ENCODE measurements at places on chromosomes 1 and 21.

DNA sequence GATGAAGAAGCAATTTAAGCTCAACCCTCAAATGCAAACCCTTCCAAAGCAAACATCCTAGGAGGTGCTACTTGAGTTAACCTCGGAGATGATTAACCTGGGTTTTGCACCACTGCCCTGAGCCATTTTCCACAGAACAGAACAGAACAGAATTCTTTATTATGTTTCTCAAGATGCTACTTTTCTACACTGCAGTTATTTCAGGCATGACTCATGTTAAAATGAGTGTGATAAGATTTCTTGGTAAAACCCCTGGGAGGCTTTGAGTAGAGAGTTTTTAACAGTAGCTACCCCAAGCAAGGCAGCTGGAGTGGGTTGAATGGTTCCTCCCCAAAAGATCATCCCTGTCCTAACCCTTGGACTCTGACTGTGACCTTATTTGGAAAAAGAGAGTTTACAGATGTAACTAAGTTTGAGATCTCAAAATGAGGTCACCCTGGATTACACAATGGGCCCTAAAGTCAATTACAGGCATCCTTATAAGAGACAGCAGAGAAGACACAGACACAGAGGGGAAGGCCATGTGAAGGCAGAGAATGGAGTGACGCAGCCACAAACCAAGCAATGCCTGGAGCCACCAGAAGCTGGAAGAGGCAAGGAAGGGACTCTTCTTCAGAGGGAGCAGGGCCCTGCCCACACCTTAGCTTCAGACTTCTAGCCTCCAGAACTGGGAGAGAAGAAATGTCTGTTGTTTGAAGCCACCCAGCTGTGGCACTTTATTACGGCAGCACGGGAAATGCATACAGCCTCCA, 153.4 kb downstream of the ETS2 start:
- DNase-seq: peak; percentile 87

- peak; percentile 5 for DNase-seq
These were observed 69.2 kb upstream of the ERG start for GRCh38 chr21:38567335-38567969.

DNA sequence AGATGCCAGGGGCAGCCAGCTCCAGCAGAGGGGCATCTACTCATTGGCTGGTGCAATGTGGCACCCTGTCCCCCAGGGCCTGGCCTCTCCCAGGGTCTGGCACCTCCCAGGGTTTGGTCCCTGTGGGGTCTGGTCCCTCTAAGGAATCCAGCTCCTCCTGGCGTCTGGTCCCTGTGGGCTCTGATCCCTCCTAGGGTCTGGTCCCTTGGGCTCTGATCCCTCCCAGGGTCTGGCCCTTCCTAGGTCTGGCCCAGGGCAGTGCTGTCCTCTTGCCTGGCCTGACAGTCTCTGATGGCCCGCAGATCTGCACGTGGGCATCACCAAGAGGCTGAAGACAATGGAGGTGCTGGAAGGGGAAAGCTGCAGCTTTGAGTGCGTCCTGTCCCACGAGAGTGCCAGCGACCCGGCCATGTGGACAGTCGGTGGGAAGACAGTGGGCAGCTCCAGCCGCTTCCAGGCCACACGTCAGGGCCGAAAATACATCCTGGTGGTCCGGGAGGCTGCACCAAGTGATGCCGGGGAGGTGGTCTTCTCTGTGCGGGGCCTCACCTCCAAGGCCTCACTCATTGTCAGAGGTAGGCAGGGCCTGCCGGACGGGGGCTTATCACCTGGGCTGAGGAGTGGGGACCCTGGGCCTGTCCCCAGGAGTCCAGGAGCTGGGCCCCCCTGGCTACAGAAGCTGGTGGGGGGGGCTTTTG, 73.9 kb downstream of the OBSCN start:
- DNase-seq: no peak

DNA sequence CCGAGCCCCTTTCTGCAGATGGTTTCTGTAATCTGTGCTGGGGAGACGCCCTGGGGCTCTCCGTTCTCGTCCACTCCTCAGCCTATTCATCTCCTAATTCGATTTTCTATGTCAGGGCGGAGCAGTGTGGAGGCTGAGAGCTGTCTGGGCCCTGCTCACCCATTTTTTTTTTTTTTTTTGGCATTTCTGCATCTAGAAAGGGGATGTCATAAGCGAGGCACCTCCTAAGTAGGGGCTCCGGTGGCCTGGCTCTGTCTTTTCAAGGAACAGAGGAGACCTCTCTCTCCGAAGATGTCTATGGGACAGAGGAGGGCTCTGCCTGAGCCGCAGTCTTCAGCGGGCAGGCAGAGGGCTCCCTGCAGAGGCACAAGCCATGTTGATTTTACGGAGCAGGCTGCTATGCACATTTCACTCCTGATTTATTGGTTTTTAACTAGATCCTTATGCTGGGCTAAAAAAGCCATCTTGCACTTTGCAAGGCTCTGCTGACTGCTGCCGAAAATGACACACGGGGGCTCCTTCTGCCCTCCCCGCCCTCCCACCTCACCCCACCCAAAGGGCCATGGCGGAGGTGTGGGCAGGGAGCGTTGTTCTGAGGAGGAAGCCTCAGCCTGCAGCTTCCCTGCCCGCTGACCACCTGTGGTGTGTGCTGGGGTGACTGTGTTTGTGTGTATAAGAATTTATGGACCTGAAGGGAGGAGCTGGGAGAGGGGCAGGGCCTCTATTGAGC, 71.0 kb downstream of the FOXD2 start:
- DNase-seq: peak; percentile 6

GRCh38 chr1:125065092-125065820, 3880.5 kb downstream of the SRGAP2C start:
- no peak for DNase-seq

- no peak for DNase-seq
These were observed 76.6 kb upstream of the ZNF644 start for GRCh38 chr1:91098299-91098906.

DNA sequence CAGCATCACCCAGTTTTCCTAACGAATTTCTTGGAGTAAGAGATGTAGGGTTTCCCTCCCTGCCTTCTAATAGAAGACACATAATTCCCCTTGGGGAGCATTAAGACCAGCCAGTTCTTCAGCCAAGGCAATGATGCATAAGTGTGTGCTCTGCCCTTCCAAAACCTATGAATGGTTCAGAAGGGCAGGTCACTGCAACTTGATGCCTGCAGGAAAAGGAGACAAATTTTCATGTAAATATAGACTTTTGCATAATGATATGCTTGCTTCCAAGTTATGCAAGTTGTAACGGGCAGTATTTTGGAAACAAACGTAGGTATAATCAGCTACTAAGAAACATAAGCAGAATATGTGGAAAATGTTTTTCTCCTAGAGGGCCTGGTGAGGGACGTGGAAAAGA, 31.6 kb downstream of the PTGS2 start:
- no peak for DNase-seq

- DNase-seq: no peak
These were observed 73.9 kb downstream of the LAMC2 start for GRCh38 chr1:183259924-183260323.

DNA sequence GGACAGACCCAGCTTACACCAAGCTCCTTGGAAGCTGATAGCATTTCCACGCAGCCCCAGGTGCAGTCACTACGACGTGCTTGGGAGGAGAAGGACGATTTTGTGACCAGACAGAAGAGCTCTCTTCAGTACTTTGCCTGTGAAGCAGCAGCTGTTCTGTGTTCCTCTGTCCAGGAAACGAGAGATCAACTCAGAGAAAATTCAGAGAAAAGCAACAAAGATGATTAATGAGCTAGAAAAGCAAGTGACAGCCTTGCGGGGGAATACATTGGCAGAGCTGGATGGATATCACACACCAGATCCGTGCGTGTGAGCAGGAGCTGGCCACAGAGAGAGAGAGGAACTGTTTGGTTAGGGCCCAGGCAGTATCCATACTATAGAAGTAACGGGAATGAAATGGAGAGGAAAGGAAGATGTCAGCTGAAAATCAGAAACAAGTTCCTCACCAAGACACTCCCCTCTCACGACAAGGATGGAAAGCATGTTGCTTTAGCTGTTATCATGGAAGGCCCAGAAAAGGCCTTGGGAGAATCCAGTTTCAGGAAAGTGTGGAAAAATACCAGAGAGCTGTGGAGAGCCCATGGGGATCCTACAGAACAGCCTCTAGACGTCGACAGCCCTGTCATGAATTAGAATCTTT, 106.2 kb downstream of the TOMM20 start:
- DNase-seq: no peak

- no peak for DNase-seq
These were observed 37.4 kb downstream of the FCER1A start for GRCh38 chr1:159339536-159339935.

GRCh38 chr1:232274236-232274855, 355.6 kb downstream of the SIPA1L2 start:
- DNase-seq: peak; percentile 16

DNA sequence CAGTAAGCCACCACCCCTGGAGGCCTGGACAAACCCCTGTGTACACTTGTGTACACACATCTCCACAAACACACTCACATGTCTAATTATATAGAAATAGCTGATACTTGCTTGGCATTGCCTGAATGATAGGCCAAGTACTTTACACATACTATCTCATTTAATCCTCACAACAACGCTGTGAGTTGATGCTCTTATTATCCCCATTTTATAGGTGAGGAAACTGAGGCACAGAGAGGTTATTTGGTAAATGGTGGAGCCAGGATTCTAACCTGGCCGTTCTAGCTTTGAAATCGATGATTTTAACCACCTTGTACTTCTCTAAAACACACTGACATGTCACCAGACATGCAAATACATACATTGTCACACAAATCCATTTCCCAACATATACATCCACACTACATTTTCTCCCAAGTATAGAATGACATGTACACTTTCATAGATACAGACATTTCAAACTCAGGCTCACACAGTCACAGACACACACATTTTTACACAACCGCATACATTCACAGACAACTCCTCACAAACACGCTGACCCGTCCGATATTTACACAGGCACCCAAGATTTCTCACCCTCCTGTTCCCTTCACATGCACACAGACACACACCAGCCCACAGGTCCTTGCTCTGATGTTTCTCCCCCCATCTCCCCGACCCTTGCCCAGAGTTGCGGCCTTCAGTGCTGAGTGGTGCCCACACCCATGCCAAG, 3.2 kb downstream of the ARHGEF19 start:
- DNase-seq: no peak

- no peak for DNase-seq
These were observed 1727.2 kb downstream of the NCAM2 start for GRCh38 chr21:22725436-22725835.

- DNase-seq: no peak
These were observed 16.2 kb downstream of the WDR47 start for GRCh38 chr1:109025694-109026093.

GRCh38 chr1:59775480-59775879, 39.3 kb upstream of the HOOK1 start:
- no peak for DNase-seq

- peak; percentile 67 for DNase-seq
These were observed 45.7 kb downstream of the NAV1 start for GRCh38 chr1:201584471-201585092.

- no peak for DNase-seq
These were observed 749 bp downstream of the FAM163A start for GRCh38 chr1:179743679-179744400.

- no peak for DNase-seq
These were observed 5.6 kb downstream of the EEIG2 start for GRCh38 chr1:108565512-108565911.

DNA sequence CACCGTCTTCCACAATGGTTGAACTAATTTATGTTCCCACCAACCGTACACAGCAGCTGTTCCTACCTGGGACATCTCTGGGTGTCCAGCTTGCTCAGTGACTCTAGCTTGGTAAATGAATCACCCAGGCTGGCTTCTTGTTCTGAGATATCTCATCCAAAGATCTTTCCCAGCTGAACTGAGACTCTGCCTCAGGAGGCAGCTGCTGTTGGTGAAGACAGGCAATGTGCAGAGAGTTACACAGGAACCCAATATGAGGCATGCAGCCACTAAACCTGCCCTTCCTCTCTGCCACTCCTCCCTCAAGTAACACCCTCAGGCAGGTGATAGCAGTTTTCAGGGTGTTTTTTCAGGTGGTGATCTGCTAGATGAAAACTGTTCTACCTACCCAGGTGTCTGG, 14.0 kb upstream of the FOXO6 start:
- DNase-seq: no peak

DNA sequence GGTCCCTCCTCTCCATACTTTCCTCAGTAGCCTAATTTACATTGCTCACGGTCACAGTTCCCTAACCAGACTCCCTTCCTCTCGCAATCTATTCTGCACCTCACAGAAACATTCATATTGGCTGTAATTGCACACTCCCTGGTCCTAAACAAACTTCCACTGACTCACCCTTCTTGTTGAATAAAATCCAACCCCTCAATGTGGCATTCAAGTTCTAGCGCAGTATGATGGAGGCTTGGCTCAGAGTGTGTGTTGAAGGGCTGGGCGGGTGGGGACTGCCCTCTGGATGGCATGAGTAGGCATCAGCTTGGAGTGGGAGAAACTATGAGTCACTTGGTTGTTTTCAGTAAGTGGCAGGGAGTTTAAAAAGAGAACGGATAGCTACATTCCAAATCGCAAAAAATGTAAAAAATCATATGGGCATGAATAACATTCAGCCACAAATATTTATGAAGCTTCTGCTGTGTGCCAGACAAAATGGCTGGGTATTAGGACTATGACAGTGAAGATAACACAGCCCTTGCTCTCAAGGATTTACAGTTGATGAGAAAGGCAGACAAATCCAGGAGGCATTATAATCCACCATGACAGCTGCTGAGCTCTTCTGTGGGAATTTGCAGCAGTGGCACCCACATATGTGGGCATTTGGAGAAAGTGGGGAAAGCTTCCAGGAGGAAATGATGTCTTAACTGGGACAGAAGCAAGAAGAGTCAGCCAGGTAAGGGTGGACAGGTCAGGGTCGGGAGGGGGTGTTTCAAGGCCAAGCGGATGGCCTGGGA, 42.2 kb upstream of the LYST start:
- peak; percentile 90 for DNase-seq

- DNase-seq: no peak
These were observed 70.7 kb downstream of the VWA5B1 start for GRCh38 chr1:20361401-20361800.

DNA sequence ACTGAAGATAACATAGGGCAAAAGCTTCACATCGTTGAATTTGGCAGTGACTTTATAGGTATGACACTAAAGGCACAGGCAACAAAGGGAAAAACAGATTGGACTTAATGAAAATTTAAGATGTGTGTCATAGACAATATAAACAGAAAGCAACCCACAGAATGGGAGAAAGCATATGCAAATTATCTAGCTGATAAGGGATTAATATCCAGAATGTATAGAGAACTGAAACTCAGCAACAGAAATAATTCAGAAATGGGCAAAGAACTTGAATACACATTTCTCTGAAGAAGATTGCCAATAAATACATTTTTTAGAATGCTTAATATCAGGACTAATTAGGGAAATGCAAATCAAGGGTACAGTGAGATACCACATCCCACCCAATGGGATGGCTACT, 55.2 kb upstream of the ANGPTL1 start:
- no peak for DNase-seq

GRCh38 chr1:235979176-235979575, 85.7 kb downstream of the NID1 start:
- DNase-seq: no peak

- DNase-seq: no peak
These were observed 43.1 kb downstream of the SKI start for GRCh38 chr1:2271211-2271721.
